ENCODE measurements at places on chromosomes 2 and 18.

GRCh38 chr2:59034837-59035236 is 793.7 kb upstream of the FANCL start:
- no peak for DNase-seq

GRCh38 chr2:214946949-214947348 is 137.5 kb upstream of the BARD1 start:
- DNase-seq, result no peak

- DNase-seq, result no peak
Measured at GRCh38 chr2:185291035-185291647, 447.5 kb upstream of the FSIP2 start.

DNA sequence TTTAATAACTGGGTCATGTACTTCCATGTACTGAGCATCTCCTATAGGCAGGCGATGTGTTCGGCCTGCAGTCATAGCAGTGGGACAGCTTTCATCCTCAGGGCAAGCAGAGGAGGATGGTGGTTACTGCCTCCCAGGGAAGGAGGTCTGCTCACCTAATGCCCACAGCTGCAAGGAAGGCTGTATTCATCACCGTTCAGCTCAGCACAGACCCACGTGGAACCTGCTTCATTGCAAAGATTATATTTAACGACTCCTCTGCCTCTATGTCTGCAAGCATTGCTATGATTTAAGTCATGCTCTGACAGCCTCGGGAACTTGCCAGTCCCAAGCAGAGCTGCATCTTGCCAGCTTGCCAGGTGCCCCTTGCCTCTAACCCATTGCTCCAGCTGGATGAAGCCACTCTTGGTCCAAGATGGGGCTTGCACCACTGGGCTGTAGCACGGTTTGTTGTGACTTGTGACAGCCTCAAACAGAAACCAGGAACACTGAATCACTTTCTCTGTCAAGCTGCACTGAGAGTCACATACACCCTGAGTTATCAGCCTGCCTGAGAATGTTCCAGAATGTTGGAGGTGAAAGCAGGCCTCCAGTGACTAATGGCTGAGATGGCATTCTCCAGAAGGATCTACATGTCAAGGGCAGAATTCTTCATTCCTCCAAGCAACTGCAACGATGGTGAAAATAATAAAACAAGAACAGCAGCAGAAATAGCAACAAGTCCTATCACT is 651.1 kb upstream of the ID2 start:
- no peak for DNase-seq

DNA sequence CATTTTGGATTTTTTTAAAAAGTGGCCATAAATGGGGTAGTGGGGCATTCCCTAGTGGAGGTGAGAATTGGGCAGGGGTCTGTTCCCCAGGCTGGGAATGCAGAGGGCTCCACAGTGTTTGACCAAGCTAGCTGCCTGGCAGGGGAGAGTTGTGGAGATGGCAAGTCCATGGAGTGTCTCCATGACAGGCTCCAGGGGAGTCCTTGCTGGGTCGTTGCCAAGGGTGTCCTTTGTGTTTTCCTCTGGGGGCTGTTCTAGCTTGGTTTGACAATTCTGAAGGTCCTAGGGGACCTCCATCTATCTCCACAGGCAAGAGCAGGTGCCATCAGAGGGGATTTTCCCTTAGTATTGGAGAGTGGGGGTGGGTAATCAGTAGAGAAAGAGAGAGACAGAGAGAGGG is 265.3 kb downstream of the DYSF start:
- no peak for DNase-seq

DNA sequence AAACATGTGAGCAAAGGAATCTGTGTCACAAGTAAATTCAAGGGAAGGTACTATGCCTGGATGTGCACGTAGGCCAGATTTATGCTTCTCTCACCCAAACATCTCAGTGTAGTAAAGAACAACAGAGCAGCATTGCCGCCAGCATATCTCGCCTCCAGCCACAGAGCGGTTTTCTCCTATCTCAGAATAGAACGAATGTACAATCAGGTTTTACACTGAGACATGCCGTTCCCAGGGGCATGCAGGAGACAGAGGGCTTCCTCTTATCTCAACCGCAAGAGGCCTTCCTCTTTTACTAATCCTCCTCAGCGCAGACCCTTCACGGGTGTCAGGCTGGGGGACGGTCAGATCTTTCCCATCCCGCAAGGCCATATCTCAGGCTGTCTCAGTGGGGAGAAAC is 175.3 kb downstream of the RPIA start:
- DNase-seq, result no peak

DNA sequence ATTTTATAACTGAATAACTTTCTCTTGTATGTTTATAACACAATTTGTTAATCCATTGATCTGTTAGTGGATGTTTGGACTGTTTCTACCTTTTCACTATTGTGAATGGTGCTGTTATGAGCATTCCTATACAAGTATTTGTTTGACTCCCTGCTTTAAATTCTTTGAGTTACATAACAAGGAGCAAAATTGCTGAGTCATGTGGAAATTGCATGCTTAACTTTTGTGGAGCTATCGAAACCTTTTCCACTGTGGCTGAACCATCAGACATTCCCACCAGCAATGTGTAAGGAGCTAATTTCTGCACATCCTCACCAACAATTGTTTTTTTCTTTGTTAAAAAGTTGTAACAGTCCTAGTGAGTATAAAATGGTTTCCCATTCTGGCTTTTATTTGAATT is 415.5 kb downstream of the CBLN2 start:
- DNase-seq, result no peak

DNA sequence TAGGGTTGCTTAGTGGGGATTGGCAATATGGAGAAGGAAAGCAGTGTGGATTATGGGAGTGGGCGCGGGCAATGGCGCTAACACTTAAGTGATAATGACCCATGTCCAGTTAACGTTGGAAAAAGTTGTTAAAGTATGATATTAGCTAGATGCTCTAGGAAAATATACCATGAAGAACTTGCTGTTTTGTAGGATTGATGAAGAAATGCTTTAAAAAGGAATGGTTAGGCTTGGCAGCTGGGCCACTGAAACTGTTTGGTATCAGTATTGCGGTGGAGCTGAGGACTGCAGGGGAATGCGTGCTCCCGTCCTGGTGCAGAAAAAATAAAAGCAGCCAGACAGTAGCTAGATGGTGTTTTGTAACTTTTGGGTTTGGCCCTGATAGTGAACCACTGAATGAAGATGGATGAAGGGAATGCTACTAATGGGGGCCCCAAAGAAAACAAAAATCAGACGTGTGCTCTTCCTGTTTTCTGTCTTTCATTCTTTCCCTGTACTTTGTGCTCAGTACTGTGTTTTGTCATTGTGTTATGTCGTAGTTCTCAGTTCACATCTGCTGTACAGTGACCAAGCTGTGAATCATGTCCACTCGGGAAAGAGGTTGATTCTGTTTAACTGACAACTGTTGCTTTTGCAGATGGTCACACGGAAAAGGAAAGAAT is 999 bp downstream of the INSIG2 start:
- DNase-seq, result no peak

- DNase-seq, result no peak
Measured at GRCh38 chr18:23270986-23271680, 135.8 kb downstream of the CABLES1 start.

- DNase-seq, result no peak
Measured at GRCh38 chr2:137165968-137166367, 400.6 kb downstream of the THSD7B start.

DNA sequence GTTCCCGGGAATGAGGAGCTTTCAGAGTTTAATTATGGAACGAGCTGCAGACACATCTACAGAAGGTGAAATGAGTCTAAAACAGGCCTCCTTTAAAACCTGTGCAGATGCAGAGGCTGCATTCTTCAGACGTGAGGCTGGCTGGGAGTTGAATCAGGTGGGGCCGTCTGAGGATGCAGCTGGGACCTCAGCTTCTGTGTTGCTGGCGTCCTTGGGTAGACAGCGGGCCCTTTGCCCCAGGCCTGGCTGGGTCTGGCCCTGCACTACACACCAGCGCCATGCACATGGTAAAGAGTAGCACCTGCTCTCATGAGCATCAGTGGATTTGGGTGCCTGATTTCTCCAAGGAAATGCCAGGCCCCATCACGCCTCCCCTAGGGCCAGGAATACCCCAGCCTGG is 67.3 kb downstream of the TMEM18 start:
- no peak for DNase-seq

DNA sequence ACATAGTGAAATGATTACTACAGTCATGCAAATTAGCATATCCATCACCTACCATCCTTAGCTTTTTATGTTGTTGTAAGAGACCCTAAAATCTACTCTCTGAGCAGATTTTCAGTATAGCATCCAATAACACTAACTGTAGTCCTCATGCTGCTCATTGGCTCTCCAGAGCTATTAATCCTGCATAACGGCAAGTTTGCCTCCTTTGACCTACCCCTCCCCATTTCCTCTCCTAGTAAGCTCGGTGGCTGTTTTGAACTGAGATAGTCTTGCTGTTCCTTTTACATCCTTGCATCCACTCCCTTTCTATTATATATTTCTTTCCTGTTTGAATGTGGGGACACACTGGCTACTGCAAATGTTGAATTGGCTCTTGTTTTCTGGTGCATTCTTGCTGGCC is 481.5 kb downstream of the TSN start:
- no peak for DNase-seq

- DNase-seq, result no peak
Measured at GRCh38 chr2:26682155-26682554, 10.4 kb upstream of the KCNK3 start.

DNA sequence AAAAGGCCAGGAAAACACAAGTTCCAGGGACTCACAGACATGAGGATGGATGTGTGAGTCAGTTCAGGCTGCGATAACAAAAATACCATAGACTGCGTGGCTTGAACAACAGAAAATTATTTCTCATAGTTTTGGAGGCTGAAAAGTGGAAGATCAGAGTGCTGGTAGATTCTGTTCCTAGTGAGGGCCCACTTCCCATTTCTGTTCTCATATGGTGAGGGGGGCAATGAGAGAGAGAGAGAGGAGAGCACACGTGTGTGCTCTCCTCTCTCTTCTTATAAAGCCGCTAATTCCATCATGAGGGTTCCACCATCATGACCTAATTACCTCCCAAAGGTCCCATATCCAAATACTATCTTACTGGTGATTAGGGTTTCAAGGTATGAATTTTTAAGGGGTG is 23.0 kb downstream of the KLHL14 start:
- no peak for DNase-seq

DNA sequence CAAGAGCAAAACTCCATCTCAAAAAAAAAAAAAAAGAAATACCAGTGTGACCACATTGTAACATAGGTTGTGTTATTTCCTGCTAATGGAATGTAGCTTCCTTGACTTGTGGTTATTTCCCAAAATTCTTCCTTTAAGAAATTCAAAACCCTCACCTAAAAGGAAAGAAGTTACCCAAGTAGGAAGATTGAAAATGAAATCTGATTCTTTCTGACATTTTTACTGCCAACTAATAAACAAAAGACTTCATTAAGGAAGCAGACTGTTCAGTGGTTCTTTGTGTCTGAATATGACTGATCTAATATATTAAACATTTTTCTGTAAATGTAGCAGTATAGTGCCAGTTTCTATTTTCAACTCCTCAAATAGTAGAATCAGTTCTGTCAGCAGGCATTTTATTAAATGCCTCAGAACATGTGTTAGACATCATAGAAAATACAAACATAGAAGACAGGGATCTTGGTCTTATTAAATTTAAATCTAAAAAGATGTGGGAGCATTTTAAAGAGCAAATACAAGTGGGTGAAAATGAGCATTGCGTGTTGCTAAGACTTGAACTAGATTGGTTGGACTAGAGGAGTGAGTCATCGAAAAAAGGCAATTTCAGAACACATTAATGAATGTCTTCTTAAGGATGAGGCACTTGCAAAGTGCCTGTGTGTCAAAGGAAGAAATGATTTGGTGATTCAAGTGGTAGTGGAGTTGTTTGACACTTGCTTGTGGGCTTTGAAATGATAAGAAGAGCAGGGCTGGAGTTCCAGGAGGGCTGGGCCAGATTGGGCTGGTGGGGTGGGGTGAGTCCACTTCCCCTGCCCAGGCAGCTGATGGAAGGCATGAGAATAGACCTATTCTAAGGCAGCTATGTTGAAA is 53.4 kb downstream of the PKP4 start:
- no peak for DNase-seq

- no peak for DNase-seq
Measured at GRCh38 chr18:21000667-21001066, 110.9 kb downstream of the ROCK1 start.

All from cortex of kidney (tissue), 1 donor.